ENCODE measurements at places on chromosomes 12 and 14.

GRCh38 chr12:53073881-53074280 is 5.3 kb downstream of the SPRYD3 start:
- no peak for DNase-seq

GRCh38 chr12:42766754-42767153 is 177.2 kb upstream of the PRICKLE1 start:
- no peak for DNase-seq

- no peak for DNase-seq
Measured at GRCh38 chr12:65327207-65328076, 49.0 kb downstream of the MSRB3 start.

- DNase-seq = no peak
Measured at GRCh38 chr14:55733599-55733998, 153.6 kb downstream of the KTN1 start.

DNA sequence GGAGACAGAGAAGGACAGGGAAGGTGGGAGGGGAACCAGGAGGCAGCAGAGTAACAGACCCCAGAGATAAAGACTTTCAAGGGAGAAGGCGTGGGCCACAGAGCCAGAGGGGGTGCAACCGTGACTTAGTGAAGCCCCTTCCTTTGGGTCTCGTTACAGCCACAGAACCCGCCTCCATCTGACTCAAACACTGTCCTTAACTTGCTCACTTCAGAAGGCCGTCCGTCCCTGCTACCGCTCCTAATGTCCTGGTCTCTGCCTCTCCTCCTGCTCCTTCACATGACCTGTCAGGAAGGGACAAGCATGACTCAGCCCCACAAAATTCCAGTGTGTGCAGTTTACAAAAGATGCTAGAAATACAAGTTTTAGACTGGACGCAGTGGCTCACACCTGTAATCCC is 18.0 kb downstream of the RIMBP2 start:
- no peak for DNase-seq

DNA sequence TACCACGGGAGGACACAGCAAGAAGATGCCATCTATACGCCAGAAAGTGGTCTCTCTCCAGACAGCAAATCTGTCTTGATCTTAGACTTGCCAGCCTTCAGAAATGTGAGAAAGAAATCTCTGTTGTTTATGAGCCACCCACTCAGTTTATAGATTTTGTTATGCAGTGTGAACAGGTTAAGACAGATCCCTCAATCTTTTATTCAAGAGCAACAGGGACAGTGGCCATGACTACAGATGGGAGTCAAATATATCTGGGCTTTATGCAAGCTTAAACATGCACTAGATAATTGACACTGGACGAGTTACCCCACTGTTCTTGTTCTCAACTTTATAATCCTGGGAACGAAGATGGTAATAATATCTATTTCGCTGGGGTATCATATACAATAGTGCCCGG is 288.7 kb downstream of the RPAP3 start:
- no peak for DNase-seq

GRCh38 chr12:98587084-98587483 is 6.4 kb upstream of the SLC25A3 start:
- no peak for DNase-seq

GRCh38 chr12:6345319-6346091 is 3.6 kb upstream of the TNFRSF1A start:
- DNase-seq = no peak

DNA sequence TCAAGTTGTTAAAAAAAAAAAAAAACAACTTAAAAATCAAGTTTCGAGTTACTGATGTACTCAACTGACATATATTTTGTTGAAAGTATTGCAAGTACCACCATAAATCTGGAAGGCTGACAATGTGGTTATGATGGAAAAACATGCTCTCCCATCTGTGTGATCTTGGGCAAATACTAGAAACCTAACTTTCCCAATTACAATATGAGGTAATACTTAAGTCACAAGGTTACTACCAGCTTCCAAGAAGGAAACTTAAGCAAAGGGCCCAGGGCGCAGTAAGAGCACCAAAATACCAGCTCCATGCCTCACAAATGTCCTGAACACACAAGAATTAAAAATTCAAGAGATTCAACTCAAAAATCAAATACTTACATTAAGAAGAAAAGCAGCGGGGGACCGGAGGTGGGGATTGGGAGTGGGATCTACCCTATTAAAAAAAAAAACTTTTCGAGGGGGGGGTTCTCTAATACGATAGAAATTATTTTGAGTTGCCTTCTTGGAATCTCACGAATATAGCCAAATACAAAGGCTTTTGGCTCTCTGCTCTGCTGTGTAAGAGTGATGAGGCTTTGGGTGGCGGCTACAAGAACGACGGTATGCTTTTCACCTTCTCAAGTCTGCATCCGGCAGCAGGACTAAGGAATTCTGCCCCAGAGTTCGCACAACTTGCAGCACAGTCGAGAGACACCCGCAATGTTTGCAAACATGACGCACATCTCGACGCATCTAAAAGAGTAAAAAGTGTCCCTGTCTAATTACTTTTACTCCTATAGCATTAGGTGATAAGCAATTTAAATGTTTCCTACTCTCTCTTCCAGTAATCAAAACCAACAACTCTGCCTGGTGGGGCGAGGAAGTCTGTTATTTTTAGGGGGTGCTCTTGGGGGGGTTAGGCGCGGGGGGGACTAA is 1.1 kb downstream of the SAV1 start:
- peak; percentile 27 for DNase-seq

DNA sequence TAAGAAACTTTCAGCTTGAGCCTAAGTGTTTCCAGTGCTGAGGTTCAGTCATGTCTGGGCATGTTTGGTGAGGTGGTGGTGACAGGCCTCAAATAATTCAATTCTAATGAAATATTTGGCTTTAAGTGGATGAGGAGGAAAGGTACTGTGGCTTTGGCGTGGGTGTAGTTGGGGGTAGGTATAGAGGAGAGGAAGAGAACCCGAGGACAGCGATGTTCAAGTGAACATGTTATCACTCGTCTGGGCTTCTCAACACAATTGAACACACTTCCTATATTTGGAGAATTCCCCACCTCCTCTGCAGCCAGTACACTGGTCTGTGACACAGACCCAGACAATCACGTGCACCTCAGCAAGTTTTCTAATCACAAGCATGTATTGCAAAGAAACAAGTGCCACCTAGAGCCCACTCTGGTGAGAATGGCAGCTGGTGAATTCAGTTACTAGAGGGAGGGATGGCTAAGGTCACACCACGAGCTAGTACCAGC is 53.0 kb downstream of the IFNG-AS1 start:
- DNase-seq = no peak

GRCh38 chr12:11893998-11894397 is 176.7 kb upstream of the BCL2L14 start:
- no peak for DNase-seq

DNA sequence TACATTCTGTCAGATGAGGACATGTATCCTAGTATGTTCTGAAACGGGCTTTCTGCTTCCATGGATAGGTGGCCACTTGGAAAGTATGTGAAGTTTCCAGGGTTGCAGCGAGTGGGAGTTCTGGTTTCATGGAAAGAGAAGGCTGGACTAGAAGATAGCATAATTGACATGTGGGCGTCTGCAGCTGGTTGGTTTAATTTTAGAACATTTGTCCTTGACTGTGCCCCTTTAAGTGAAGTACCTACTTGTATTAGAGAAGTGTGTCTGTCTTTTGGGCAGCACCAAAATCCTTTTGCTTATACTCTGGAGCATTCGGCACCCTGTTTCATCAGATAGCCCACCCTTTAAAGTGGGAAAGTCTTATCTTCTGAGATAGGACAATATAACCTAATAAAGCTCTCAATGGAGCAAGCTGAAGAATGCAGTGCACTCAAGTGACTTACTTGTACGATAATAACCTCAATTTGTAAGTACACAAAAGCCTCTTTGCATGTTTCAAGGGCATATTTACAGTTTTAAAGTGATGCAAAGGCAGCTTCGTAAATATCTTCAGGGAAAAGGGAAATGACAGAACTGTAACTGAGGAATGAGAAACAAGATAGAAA is 35.2 kb downstream of the NTN4 start:
- no peak for DNase-seq

- no peak for DNase-seq
Measured at GRCh38 chr14:93262446-93262845, 55.4 kb downstream of the UBR7 start.

DNA sequence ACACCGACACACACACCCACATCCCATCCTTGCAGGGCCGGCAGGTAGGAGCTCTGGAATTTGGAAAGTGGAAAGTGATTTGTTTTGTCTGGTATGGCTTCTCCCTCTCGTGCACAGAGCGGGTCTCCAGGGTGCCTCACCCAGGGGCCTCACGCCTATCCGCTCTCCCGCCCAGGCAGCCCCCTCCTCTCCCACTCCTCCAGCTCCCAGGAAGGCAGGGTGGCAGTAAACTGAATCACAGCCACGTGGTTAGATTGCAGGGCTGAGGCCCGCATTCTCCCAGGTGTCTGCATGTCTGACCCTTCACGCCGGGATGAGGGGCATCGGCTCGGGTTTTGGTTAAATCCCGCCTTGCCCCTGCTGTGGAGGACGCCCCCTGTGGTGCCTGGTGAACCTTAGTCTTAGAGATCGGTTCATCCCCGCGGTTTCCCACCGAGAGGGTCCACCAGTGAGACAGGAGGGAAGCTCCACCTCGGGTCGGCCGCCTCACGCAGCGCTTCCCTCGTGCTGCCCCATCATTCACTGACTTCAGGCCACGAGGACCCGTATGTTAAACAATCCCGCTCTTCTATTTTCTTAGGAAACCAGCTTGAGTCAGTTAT is 64.4 kb downstream of the ADGRD1 start:
- DNase-seq = no peak

- no peak for DNase-seq
Measured at GRCh38 chr14:70706177-70706576, 64.5 kb downstream of the TTC9 start.

DNA sequence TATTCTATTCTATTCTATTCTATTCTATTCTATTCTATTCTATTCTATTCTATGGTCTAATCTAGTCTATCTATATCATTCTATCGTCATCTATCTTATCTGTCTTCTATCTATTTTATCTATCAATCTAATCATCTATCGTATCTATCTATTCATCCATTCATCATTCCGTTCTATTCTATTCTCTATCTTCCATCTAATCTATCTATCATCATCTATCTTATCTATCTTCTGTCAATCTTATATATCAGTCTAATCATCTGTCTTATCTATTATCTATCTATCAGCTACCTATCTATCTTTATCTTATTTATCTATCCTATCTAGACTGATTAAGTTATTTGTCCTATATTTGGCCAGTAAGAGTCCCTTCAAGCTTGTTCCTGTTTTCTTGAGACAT is 831.5 kb upstream of the TMEM132C start:
- DNase-seq = no peak

DNA sequence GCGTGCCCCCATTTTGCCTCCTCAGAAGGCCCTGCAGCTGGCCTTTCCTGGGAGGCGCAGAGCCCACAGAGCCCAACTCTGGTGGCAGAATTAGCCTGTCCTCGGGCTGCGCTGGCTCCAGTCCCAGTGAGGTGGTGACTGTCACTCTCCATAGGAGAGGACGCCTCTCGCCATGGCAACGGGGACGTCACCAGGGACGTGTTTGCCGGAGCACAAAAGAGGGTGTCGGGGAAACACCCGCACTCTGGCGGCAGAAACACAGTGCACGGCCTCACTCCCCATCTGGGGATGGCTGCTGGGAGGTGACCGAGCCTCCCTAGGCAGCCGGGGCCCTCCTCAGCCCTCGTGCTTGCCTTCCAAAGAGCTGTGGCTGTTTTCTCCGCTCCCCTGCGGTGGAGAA is 50.2 kb upstream of the NCOR2 start:
- peak; percentile 71 for DNase-seq

DNA sequence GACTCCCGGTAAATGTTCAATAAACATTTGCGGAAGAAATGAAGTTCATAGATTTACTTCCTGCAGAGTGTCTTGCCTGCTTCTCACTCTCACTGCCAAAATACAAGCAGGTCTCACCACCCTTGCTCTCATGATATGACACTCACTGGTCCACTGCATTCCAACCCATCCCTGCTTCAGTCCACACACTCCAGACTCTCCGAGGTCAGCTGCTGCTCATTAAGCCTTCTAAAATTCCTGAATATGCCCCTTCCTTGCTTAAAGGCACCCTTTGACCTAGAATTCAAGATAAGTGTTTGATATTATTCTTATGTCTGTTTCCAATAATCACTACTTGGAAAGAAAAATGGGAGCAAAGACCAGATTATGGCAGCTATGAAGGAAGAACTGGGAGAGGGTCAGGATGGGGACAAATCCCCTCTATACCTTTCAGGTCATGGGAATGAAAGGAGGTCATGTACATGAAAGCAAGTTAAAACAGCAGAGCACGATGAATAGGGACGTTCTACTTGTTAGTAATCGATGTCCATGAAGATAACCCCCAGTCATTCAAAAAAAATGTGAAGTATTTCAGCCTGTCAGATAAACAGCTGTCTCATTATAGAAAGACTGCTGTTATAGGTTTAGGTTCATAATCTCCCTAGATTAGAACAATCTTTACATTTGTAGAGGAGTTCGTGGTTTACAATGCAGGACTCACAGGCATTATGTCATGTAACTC is 10.5 kb upstream of the NID2 start:
- DNase-seq = no peak

- DNase-seq = no peak
Measured at GRCh38 chr12:12822886-12823285, 9.7 kb downstream of the DDX47 start.

DNA sequence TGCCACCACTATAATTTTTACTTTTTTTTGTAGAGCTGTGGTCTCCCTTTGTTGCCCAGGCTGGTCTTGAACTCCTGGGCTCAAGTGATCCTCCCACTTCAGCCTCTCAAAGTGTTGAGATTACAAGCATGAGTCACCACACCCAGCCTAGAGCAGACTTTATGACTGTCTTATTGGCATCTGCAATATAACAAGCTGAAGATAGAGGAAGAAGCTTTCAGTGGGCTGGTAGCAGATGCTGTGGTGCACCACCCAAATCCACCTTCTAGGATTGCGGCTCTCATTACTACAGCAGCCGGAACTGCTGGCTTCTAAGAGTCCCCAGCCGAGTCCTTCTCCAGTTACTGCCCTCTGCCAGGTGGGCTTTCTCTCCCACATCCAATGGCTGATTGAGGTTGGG is 7.6 kb upstream of the STK38L start:
- DNase-seq = no peak

DNA sequence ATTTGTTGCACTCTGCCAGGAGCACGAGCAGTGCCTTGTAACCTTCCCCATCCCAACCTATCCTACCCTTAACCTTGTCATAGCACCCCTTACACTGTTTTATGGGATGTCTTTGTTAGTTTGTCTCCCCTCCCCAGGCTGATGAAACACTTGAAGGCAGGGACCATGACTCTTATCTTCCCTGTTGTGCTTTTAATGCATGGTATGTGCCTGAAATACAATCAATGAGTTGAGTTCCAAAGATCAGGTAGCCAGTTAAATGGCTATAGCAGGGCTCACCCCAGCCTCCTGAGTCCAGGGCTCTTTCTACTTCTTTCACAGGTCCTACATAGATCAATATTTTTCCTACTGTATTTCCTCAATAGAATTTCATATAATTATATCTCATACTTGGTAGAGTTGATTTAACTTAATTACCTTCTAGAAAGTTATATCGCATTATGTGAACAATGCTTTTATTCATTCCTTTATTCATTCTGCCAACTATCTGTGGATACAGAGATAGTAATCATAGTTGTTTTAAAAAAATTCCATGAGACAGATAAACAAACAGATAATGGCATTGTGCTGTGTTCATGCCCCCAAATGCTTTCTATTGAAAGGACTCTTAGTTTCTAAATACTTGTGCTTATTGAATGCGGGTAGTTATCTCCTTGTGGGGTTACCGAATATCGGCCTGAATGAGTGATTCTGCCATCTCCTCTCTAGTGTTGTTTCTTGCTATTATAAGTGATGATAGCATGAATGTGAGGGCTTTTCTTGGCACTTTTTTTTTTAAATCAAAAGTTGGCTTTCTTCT is 347.4 kb downstream of the NPAS3 start:
- DNase-seq = no peak

GRCh38 chr14:70515811-70516210 is 19.0 kb downstream of the ADAM20 start:
- no peak for DNase-seq

All from NCI-H2081 (cell line).